ENCODE measurements at places on chromosomes 4 and X. TPM values are rescaled to one million over a fixed set of nuclear protein-coding genes. Genes with fewer than 3 reads are reported as not detected.

The PCDH18 gene
- not detected for total RNA-seq

The PPP2R2C gene
- not detected for total RNA-seq

The RAI2 gene
- 1.4 TPM for total RNA-seq

The STOX2 gene
- not detected for total RNA-seq

The GLUD2 gene
- total RNA-seq = 0.53 TPM

The PNMA6F gene
- total RNA-seq = not detected

The CSAG1 gene
- not detected for total RNA-seq

The FAM47E gene
- 0.64 TPM for total RNA-seq

The CPZ gene
- not detected for total RNA-seq

The ARFIP1 gene
- total RNA-seq = 16.5 TPM

The PWWP3B gene
- total RNA-seq = not detected

The BGN gene
- total RNA-seq = not detected

The PCYT1B gene
- not detected for total RNA-seq

The TLR6 gene
- total RNA-seq = 7.7 TPM

The FRMD7 gene
- total RNA-seq = not detected

The MAP9 gene
- total RNA-seq = 5.8 TPM

The RAB39B gene
- total RNA-seq = 16.5 TPM

The MAOA gene
- total RNA-seq = not detected

The EVC gene
- 2.9 TPM for total RNA-seq

The MAGED4B gene
- total RNA-seq = 11.6 TPM

The UGT2A1 gene
- not detected for total RNA-seq

The EDA gene
- total RNA-seq = 2.8 TPM

The VCX3A gene
- total RNA-seq = not detected

The FHL1 gene
- total RNA-seq = 32.3 TPM

The TRAPPC11 gene
- 42.2 TPM for total RNA-seq

The PAGE5 gene
- total RNA-seq = 0.70 TPM

The POLN gene
- 3.8 TPM for total RNA-seq

All from CD4-positive, alpha-beta memory T cell (primary cell).